ENCODE measurements at places on chromosomes 11 and 22.

DNA sequence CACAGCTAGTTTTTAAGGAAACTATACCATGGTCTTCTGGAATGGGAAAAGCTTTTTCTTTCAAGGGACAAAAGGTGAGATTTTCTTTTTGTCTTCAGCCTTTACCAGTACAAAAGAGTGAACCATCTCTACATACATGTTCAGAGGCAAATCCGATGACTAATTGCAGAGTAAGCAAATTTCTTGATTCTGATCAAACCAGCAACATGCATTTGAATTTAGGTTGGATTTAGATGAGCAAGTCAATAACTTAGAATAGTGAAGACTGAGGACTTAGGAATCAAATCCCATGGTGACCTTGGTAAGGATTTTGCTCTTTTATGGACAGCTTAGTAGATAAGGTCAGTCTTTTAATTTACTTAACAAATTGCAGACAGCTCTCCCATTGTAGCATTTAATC lies 65.9 kb upstream of the BLID start:
- no peak for DNase-seq

DNA sequence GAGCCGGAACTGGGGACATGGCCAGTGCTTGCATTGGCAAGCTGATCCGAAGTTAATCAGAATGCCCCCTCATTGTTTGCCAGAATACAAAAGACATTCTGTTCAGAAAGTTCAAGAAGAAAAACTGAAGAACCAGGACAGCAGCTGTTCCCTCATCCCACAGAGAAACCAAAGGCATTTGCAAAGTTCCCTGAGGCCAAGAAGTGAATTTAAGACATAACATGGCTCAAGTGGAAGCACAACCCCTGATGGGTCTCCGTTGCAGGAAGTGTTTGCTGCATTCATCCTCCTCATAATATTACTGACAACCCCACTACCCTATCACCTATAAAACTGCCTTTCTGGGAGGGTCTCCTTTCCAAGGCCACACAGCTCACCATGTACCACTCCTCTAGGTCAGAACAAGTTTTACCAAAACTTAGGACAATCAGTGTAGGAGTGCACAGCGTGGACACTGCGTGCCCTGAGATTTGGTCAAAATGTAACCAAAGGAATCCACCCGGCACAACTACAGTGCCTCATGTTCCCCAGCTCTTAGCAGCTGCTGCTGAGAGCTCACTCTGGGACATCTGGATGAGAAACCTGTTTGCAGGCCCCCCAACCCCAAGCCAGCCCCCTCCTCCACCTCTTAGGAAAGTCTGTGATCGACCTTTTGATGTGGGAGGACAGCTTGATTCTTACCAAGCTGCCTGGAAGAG lies 101.6 kb upstream of the AKIP1 start:
- no peak for DNase-seq

DNA sequence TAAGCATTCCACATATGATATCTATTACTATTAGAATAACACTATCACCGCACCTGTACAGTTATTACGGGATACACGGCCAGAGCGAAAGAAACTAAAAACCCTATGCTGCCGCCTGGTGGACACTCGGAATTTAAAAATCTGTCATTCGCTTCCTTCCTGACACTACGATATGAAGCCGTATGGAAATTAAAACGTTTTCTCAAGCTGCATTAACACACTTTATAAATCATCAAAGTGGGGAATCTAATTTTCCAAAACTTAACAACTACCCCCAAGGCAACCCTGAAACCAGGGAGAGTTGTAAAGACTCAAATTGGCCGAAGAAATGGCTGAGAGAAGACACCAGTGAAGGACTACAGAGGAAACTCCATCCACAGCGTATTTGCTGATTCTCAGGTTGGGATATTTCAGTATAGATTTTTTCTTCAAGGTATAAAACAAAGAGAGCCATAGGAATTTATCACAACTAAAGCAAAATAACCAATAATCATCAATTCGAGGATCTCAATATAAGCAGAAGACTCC lies 1.4 kb downstream of the CCDC73 start:
- DNase-seq, result peak; percentile 23

GRCh38 chr11:57480409-57481137 lies 20.2 kb downstream of the RTN4RL2 start:
- no peak for DNase-seq
